Stromal cell of bone marrow (primary cell): ENCODE measurements at places on chromosomes 1 and 21.

DNA sequence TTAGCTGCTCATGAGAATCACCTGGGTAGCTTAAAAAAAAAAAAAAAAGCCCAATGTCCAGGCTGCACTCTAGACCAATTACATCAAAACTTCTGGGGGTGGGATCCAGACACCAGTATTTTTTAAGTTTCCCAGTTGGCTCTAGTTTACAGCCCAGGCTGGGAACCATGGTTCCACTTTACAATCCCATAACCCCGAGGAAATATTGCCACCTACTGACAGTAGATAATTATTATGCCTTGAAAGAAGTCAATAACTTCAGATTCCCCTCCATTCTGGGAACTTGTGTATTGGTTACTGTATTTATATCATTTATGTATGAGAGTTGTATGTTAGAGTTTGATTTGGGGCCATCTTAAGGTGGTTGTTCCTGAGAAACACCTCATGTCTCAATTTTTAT lies 100.2 kb downstream of the SPATA46 start:
- peak; percentile 13 for DNase-seq

DNA sequence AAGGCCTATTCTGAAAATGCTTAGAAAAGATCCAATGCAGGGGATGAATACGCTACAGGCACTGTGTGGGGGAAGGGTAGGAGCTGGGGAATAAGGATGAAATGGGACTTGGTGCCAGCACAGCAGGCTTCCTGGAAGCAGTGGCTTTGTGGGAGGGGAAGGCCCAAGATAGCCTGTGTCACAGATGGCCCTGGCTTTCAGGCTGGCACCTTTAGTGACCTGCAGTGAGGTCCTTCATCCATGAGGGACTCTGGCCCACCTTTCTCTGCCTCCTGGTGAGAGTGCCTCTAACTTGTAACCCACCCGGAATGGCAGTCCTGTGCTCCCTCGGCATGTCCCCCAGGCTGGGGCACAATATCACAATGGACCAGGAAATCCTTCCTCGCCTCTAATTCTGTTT lies 919 bp downstream of the CHI3L1 start:
- DNase-seq, result no peak

DNA sequence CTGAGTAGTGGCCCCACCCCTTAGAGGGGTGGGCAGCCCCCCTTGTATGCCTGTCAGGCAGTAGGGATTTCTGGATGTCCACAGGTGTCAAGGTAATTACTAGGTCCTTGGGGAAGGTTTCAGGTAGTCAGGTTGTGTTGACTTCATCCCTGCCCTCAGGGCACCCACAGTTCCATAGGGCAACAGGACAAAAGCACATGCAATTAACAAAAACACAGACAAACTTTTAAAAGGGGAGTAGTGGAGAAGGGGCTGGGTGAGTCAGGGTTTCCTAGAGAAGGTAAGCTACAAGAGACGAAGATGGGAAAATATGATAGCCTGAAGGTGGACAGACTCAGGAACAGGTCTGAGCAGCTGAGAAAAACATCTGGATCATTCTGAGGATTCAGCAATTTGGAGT lies 14.1 kb downstream of the KRTCAP2 start:
- no peak for DNase-seq

- DNase-seq, result no peak
These were observed 42.9 kb downstream of the COL18A1 start for GRCh38 chr21:45447821-45448220.

- no peak for DNase-seq
These were observed 51.0 kb upstream of the F3 start for GRCh38 chr1:94592571-94592920.

- DNase-seq, result no peak
These were observed 3.6 kb downstream of the B3GALT5 start for GRCh38 chr21:39616211-39616772.

GRCh38 chr1:243378669-243379068 lies 122.8 kb downstream of the SDCCAG8 start:
- DNase-seq, result no peak

DNA sequence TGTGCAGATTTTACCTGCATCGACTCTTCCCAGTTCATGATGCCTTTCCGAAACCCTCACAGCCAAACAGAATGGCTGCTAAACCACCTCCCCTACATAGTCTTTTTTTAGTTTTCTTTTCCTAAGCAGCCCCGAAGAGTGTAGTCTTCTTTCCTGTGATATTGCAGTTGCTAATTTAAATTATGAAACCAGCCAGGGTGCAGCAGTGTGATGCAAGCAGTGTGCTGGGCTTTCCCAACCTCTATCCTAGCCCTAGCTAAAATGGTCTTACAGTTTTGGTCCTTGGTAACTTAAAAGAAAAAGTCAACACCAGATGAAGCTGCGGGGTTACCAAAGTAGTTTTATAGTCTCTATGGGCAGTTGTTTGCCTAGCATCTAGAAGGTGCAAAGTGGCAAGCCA lies 82.0 kb upstream of the GCLM start:
- no peak for DNase-seq

- no peak for DNase-seq
These were observed 192.8 kb downstream of the FCRL5 start for GRCh38 chr1:157359314-157360022.

DNA sequence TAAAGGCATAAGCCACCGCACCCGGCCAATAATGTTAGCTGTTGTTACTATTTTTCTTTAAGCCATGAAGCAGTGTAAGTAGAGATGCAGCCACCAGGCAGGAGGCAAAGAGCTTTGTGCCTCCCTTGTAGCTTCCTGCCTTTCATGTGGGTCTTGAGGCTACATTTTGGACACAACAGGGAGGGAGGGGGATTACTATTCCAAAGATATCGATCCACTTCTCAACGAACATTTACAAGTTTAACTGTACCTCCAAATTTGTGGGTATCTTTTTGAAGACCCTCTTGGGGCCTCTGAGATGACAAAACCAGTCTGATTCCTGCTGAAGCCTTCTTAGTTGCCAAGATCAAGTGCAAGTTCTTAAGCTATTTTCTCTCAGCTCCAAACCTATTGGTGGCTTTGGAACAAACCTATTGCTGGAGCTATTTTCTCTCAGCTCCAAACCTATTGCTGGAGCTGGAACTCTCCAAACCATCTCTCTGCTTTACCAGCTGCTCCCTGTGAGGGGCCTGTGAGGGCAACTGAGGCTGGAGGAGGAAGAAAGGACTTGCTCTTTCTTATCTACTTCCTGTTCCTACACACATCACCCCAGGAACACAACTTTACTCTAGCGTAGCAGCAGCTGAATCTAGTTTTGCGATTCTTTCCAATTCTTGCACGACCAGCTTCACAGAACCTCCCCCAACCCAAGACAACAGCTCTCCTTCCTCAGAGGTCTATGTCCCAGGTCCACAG lies 16.1 kb upstream of the RCAN3 start:
- no peak for DNase-seq

DNA sequence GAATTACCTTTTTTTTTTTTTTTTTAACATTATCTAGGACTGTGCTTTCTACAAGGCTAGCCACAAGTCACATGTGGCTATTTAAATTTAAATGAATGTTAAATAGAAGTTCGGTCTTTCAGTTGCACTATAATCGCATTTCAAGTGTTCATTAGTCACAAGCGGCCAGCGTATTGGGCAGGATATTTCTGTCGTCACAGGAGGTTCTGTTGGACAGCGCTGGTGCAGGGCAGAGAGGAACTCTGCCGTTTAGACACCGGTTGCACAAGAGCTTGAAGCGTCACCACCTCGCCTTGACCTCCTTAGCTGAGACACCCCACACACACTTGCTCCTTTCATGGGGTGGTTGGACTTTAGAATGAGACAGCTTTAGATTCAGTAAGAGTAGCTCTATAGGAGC lies 64.1 kb downstream of the BACE2 start:
- DNase-seq, result no peak

DNA sequence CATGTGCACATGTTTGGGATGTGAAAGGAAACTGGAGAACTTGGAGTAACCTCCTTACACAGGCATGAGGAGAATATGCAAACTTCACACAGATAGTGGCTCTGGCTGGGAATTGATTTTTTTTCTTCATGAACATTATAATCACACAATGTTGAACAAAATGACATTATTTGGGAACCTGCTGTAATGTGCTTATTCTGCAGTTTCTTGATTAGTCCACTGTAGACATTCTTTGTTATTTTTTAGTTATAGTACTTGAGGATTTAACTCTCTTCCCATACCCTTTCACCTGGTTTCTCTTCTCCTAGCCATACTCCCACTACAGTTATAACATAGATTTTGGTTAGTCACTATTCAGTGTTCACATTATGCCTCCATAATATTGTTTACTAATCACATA lies 68.3 kb downstream of the ATG4C start:
- DNase-seq, result no peak

- DNase-seq, result peak; percentile 73
These were observed 1.9 kb upstream of the ZSCAN20 start for GRCh38 chr1:33470495-33471012.

GRCh38 chr1:15355968-15356625 lies 53.6 kb upstream of the EFHD2 start:
- DNase-seq, result no peak

DNA sequence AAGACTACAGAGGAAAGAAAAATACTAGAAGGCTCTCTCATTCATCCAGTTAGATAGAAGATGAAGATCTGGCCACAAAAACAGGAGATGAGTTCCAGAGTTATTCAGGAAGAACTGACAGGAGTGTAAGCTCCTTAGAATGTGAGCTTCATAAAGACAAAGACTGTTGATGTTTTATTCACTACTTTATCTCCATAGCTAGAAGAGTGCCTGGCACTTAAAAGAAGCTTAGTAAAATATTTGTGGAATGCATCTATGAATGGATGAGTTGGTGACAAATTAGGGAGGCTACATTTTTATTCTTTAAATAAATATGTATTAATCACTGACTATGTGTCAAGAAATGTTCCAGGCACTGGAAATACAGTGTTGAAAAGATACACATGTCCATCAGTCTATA lies 13.8 kb downstream of the CLDN17 start:
- no peak for DNase-seq

- DNase-seq, result no peak
These were observed 50.3 kb downstream of the CAPN9 start for GRCh38 chr1:230797376-230797920.

GRCh38 chr1:108070662-108071061 lies 105.7 kb upstream of the VAV3 start:
- DNase-seq, result no peak

DNA sequence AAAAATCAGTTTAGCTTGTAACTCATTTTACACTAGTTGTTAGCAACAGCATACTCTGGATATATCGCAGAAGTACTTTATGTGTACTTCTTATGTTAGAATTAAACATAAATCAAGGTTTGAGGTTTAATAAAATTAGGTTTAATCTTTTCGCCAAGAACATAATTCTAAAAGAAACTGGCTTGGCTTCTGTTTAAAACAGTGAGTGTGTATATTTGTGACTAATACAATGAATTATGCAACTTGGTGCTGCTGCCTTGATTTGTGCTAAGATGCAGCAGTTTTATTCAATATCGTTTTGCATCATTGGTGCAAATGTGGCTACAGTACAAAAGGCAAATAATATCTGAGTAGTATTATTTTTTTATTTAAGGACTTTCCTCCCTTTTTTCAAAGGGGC lies 44.8 kb downstream of the USP25 start:
- DNase-seq, result peak; percentile 37

- DNase-seq, result no peak
These were observed 626 bp upstream of the HLCS start for GRCh38 chr21:36966821-36967768.

DNA sequence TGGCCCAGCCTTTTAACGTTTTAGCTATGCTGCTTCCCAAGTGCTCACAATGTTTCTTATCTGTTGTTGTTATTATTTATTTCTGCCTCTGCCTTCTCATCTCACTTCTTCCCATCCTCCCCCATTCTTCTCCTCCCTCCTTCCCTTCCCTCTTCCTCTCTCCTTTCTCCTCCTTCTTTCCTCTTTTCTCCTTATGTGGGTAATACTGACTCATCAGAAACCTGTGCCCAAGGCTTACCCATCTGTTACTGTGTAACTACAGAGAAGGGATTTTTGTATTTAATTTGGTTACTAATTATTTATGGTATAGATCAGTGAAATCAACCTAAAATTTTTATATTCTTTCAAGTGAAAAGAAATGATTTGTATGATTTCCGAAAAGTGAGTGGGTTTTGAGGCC lies 120.3 kb downstream of the KCNK2 start:
- no peak for DNase-seq

- peak; percentile 74 for DNase-seq
These were observed 120.7 kb downstream of the CNIH3 start for GRCh38 chr1:224736619-224737352.

DNA sequence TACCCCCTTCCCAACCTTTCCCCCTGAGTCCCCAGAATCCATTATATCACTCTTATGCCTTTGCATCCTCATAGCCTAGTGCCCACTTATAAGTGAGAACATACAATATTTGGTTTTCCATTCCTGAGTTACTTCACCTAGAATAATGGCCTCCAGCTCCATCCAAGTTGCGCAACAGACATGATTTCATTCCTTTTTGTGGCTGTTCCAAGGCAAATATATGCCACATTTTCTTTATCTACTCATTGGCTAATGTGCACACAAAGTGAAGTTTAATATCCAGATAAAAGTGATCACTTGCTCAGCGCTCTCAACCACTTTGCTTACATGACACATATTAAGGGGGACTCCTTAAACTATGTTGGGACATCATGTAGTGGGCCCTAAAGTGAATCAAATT lies 72.4 kb upstream of the TIAM1 start:
- peak; percentile 22 for DNase-seq

GRCh38 chr1:83996621-83997020 lies 2.3 kb downstream of the TTLL7 start:
- DNase-seq, result peak; percentile 58

- DNase-seq, result no peak
These were observed 44.1 kb downstream of the SMYD3 start for GRCh38 chr1:246462986-246463385.

DNA sequence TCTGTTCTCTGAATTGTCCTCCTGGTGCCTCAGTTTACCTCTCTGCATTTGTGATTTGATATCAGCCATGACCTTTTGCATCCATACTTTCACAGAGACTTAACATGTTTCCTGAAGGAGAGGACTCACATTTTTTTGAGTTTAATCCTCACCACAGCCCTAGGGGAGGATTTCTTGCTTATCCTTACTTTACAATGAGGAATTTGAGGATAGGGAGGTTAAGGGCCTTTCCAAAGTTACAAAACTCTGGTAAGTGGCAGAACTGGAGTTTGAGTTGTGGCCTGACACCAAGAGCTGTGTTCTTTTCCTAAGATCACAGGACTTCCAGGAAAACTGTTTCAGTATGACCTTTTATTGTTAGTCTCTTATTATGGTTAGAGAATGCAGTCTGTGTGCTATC lies 34.2 kb downstream of the TNFRSF8 start:
- no peak for DNase-seq

GRCh38 chr1:198564716-198565115 lies 24.2 kb upstream of the ATP6V1G3 start:
- DNase-seq, result no peak

- peak; percentile 74 for DNase-seq
These were observed 10.1 kb downstream of the DIPK1A start for GRCh38 chr1:92951141-92951582.

DNA sequence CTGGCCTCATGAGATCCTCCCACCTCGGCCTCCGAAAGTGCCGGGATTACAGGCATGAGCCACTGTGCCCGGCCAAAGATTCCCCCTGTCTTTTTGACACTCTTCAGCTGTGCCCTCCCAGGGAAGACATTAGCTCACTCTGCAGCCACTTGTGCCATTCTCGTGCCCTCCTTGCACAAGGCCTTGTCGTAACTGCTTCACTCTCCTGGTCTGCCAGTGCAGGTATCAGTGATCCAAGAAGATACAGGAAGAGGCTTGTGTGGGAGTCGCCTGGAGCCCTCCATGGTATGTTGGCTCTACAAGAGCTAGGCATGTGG lies 22.0 kb upstream of the WDR26 start:
- no peak for DNase-seq
